ENCODE measurements at places on chromosomes 1 and 21. TPM values are rescaled to one million over a fixed set of nuclear protein-coding genes. Genes with fewer than 3 reads are reported as not detected.

The GABRD gene
- polyA plus RNA-seq, result not detected

The GFI1 gene
- polyA plus RNA-seq, result not detected

The RGS8 gene
- not detected for polyA plus RNA-seq

The AMPD1 gene
- not detected for polyA plus RNA-seq

The DYRK3 gene
- 16.9 TPM for polyA plus RNA-seq

The DNAH14 gene
- polyA plus RNA-seq, result 9.8 TPM

The FCRL1 gene
- polyA plus RNA-seq, result not detected

The SELE gene
- polyA plus RNA-seq, result not detected

The NPR1 gene
- polyA plus RNA-seq, result 0.19 TPM

The HCN3 gene
- 1.6 TPM for polyA plus RNA-seq

The NMNAT2 gene
- 3.6 TPM for polyA plus RNA-seq

The OR2T2 gene
- polyA plus RNA-seq, result not detected
